Breast epithelium (tissue), 4 donors: ENCODE measurements at places on chromosomes 5 and 9.
A peak's percentile ranks its signal among the peaks of the same experiment; 100 is the strongest.

DNA sequence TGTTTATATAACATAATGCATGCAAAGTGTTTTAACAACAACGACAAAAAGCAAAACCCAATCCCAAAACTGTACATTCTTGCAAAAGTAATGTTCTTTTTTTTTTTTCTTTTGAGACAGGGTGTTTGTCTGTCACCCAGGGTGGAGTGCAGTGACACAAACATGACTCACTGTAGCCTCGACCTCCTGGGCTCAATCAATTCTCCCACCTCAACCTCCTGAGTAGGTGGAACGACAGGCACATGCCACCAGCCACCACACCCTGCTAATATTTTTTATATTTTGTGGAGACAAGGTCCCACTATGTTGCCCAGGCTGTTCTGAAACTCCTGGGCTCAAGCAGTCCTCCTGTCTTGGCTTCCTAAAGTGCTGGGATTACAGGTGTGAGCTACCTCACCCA lies 13.6 kb upstream of the HAVCR1 start:
- no peak for DNase-seq

DNA sequence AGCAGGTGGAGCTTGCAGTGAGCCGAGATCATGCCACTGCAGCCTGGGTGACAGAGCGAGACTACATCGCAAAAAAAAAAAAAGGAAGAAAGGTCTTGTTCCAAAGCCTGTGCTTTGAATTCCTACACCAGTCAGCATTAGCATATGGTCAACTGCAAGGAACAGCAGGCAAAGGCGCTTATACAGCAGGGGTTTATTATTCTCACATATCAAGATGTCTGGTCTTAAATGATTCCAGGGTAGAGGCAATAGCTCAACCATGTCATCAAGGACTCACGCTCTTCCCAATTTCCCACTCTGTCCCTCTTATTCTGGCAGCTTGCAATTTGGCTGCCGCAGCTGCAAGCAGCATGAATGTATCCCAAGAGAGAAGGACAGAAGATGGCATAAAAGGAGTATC lies 28.6 kb upstream of the HRH2 start:
- no peak for DNase-seq

GRCh38 chr9:97788763-97789663 lies 64.0 kb upstream of the FOXE1 start:
- DNase-seq, result no peak

- DNase-seq, result no peak
Measured at GRCh38 chr5:149776361-149777305, 46.5 kb downstream of the PPARGC1B start.

- DNase-seq, result no peak
Measured at GRCh38 chr9:108473209-108474112, 382.3 kb downstream of the ACTL7B start.

DNA sequence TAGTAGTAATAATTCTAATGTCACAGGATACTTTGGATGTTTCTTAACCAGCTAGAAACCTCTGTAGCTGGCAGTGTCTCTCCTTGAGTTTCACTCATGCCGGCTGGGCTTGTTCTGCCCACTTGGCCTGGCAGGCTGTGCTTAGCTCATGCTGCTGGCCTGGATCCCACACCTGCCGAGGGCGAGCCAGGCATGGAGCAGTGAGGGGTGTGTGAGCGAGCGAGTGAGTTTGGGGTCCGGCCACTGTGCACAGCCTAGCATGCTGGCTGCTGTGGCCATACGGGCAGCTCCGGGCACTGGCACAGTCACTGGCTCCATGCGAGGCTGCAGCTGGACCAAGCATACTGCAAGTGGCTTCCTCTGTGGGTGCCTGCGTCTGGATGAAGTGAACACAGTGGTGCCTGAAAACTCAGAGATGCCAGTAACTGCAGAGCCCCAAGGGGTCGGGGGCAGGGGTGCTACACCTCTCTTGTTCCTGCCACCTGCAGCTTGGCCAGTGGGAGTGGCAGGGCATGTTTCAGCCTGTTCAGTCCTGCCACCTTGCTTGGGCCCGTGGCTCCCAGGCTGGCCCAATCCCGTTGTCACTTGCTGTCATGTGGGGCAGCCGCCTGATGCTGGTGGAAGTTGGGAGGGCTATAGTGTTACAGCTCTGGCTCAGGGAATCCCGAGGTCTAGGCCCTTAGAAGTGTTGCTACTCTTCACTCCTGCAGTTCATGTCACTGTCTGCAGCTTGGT lies 9.9 kb downstream of the FSD1L start:
- DNase-seq, result no peak

- no peak for DNase-seq
Measured at GRCh38 chr5:14676320-14676719, 11.8 kb downstream of the OTULIN start.

DNA sequence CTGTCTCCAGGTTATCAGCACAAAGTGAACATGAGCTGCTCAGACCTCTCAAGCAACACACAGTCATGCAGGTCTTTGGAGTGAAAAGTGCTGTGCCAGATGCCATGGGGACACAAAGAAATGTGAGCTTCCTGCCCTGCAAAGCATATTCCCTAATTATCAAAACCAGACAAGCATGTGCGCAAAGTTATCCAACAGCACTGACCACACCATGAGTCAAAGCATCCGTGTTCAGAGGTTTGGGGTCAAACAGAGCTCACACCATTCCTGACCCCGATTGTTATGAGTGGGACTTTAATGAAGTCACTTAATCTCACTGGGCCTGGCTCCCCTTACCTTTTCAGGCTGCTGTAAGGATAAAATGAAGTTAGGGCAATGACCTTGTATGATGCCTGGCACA lies 138.5 kb downstream of the SLIT3 start:
- DNase-seq, result no peak

GRCh38 chr5:41368158-41368557 lies 142.2 kb downstream of the PLCXD3 start:
- DNase-seq, result no peak

DNA sequence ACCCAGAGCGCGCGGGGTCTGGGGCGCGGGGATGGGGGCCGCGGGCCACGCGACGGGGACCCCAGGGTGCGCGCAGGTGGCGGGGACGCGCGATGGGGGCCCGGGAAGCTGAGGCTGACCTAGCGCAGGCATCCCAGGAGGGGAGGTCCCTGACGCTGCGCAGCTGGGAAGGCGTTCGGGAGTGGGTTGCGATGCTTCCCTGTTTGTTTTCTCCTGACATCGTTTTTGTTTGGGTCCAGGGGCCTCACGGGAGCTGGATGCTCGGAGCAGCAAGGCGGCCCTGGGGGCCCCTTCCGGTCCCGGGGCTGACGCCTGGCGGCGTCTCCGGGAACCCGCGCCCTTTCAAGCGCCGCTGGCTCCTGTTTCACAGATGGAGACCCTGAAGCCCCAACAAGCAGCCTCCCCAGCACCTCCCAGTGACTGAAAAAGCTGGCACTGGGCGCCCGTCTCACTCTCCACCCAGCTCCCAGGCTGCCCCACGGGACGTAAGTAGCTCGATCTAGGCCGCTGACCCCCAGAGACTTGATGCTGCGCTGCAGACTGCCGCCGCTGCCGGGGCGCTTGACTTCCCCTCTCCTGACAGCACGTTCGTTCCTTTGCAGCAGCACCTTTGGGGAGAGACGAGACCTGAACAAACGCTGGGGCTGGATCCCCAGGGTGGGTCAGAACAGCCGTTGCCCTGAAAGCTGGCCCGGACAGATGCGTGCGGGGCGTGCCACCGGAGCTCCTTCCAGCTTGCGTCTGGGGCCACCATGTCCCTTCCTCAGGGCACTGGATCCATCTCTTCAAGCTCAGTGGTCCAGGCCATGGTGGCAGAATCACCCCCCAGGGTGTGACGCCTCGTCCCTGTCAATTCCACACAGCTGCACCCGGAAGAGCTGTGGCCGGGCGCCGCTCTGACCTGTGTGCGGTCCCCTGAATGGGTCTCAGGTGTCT lies 593 bp downstream of the BRD3OS start:
- DNase-seq, result peak; percentile 35

DNA sequence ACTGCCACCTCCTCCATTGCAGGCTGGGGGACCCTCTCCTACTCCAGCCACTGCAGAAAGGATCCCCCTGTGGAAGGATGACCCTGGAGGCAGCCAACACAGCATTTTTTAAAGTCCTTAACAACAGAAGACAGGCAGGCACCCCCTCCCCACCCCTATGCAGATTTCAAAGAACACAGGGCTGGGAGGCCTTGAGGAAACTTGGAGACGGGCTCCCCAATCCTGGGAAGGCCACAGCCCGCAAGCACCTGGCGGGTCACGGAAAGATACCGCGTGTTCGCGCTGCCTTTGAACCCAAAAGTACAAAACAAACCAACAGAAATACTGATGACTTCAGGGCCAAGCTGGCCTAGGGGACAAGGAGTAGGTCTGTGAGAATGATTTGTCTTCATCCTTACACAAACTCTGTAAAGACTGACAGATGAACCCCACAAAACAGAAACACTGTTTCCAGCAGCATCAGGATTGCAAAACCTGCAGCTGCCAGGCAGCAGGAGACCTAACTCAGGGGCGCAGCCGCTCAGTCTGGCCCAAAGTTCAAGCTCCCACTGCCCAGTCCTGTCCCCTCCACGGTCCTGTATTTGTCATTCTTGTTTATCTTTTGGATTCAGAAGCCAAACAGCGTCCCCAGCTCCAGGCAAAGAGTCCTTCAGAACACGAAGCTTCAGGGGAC lies 13.8 kb downstream of the VAV2 start:
- DNase-seq, result no peak

- DNase-seq, result no peak
Measured at GRCh38 chr5:136174021-136174659, 18.8 kb downstream of the SMIM32 start.

DNA sequence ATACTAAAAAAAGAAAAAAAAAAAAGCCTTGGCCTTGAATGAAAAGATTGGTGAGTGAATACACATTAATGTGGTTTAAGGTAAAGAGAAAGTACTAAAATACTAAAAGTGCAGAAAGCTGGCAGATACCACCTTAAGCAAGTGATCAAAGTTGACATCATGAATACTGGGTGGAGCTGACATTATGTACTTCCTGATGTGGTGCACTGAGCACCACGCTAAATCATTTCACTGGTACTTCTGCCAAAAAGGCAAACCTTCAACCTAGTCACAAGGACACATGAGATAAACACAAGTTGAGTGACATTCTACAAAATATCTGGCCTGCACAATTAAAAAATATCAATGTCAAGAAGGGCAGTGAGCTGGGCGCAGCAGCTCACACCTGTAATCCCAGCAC lies 33.8 kb upstream of the PANK3 start:
- no peak for DNase-seq

DNA sequence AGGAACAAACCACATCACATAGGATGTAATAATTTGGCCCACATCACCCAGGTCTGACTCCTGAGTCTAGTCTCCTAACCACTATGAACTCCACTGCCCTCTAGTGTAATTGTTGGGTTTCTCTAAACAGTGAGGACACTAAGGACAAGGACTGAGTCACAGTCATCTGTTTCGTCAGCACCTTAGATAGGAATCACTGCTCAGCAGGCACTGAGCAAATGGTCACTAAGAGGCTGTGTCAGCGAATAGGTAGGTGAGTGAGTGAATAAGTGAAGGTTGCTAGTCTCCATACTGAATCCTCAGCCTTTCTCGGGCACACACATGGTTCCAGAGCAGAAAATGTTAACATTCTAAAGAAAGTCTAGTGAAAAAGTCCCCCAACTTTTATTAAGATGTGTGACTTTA lies 278.6 kb downstream of the SPOCK1 start:
- DNase-seq, result no peak

- DNase-seq, result no peak
Measured at GRCh38 chr9:134565316-134565915, 76.2 kb upstream of the COL5A1 start.
